AG20443 (cell line): ENCODE measurements at places on chromosomes 16 and 17.
A peak's percentile ranks its signal among the peaks of the same experiment; 100 is the strongest.

DNA sequence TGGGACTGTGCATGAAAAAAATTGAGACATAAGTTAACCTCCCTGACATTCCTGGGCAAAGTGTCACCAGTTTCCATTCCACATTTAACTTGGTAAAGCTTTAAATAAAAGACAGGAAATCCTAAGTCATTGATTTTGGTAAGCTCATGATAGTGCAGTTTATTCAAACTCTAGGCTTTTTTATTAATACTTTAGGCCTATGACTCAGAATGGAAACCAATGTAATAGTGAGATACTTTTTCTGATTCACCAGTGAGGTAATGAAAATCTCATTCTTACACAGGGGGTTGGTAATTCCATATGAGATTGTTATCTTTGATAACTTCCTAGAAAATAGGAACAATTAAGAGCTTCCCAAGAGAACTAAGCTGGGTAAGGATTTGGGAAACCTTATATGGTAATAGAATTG is 91.1 kb downstream of the NLK start:
- DNase-seq = peak; percentile 29

DNA sequence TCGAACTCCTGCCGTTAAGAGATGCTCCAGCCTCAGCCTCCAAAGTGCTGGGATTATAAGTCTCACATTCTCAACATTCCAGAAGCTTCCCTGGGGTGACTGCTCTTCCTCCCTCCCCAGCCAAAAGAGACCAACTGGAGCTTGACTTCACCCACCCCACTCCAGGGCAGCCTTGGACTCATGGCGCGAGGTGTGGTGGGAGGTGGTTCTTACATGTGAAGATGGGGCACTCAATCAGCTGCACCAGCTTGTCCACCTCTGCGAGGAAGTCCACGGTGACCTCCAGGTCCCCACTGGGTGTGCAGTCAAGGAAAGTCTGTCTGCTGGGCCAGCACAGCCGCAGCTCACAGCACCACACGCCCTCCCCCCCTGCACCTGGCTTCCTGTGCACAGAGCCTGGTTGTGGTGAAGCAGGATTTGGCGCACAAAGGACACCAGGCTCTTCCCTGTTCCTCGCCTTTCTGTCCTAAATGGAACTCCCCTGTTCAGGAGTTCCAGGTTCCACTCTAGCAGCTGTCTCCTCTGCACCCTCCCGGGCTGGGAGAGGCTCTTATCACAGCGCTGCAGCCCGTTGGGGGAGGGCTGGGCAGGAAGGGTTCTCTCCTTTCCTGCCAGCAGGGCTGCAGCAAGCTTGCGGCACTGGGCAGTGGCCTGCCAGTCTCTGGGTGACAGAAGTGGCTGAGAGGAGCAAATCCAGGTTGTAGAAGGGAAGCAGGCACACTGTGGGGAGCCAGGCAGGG is 9.6 kb upstream of the MTSS2 start:
- DNase-seq = no peak

- peak; percentile 66 for DNase-seq
Measured at GRCh38 chr16:79599837-79600637, 500 bp downstream of the MAF start.

DNA sequence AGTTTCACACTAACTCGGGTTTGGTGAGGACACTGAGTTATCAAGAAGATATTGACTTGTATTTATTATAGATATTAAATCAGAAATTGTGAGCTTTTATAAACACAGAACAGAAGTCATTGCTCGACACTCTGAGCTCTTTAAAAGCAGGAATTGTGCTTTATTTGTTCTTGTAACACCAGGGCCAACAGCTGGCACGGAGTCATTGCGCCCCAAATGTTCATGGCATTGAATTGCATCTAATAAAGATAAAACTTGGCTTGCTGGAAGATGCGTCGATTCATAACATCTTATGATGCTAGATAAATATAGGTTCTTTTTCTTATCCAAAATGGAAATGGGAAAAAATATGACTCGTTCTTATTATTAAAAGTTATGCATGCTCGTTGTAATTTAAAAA is 11.8 kb upstream of the MLYCD start:
- peak; percentile 50 for DNase-seq

DNA sequence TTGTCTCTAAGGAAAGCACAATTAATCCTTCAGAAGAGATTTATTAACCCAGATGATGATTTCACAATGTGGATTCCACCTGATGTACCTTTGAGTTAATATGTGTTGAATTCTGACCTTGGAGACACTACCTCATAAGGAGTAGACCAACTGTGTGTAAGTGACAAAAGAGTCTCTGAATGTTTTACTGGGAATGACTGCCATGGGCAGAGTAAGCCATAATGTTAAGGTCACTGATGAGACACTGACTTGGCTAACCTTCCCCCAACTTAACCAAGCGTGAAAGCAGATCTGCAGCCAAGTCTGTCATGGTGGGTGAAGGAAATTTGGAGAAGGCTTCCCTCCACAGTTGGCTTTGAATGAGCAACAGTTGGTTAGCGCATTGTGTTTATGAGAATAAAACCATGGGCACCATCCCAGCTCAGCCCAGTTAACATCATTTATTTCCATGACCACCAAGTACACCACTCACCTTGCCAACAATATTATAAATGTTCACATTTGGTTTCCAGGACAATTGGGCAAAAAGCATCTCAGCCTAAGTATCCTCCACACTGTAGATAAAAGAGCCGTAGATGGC is 618.5 kb downstream of the KCNJ2 start:
- DNase-seq = no peak

- no peak for DNase-seq
Measured at GRCh38 chr16:65316808-65317207, 194.9 kb upstream of the CDH11 start.

- no peak for DNase-seq
Measured at GRCh38 chr17:11178581-11178980, 62.4 kb upstream of the SHISA6 start.

- DNase-seq = no peak
Measured at GRCh38 chr16:47247690-47248089, 103.9 kb upstream of the NETO2 start.

DNA sequence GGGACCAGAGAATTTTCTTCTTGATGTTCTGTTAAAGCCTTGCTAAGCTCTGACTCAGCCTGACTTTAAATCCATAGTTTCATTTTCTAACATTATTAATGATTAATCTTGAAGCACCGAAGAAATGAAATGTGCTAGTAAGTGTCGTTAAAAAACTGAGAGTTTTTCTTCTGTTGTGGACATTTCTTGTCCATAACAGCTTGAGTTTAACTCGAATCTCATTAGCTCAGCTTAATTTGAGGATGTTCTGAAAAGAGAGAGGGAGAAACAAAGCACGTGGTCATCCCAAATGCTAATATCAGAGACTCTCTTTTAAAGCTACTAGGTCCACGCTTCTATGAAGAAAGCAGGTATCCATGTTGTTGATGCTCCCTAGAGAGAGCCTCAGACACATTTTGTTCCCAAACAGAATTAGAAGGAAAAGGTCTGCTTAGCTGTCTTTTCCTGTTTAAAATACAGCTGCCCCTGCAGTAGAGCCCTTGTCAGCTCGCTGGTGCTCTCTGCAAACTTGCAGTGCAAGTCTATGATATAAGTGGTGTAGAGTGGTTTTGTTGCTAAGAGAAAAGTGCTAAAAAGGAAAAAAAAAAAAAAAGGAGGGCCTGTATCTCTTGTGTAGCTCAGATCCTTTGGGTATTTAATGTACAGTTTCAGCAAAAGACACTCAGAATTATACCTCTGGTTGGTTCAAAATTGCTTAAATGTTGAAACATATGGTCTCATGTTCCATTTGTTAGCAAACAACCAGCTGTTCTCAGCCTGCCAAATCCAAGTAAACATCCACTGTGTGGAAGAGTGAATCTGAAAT is 191.1 kb upstream of the TBX2 start:
- DNase-seq = no peak

- no peak for DNase-seq
Measured at GRCh38 chr16:30069611-30070462, 4.3 kb downstream of the ALDOA start.

DNA sequence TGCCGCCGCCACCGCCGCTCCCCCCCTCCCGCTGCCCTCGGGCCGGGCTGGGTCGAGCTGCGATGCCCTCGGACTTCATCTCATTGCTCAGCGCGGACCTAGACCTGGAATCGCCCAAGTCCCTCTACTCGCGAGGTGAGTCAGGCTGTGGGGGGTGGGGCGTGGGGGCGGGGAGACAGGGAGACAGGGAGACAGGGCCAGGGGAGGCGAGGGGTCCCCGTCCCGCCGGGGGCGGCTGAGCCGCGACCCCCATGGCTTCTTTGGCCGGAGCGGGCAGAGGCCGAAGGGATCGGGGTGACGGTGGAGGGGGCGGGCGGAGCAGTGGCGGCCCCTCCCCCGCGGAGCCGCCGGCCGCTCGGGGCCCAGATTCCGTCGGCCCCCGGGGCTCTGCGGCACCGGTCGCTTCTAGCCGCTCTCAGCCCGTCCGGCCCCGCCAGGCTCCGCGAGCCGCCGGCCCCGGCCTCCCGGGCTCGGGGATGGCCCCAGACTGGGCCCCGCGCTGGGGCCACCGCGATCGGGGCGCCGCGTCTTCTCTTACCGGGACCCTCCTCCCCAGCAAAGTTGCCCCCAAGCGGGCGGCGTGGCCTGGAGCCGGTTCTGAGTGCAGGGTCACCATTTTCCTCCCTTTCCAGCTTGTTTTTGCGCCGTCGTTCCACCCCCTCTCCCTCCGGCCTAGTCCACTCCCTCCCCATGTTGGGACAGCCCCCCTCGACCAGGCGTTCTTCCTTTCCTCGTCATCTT is 644 bp downstream of the NFAT5 start:
- DNase-seq = peak; percentile 82

DNA sequence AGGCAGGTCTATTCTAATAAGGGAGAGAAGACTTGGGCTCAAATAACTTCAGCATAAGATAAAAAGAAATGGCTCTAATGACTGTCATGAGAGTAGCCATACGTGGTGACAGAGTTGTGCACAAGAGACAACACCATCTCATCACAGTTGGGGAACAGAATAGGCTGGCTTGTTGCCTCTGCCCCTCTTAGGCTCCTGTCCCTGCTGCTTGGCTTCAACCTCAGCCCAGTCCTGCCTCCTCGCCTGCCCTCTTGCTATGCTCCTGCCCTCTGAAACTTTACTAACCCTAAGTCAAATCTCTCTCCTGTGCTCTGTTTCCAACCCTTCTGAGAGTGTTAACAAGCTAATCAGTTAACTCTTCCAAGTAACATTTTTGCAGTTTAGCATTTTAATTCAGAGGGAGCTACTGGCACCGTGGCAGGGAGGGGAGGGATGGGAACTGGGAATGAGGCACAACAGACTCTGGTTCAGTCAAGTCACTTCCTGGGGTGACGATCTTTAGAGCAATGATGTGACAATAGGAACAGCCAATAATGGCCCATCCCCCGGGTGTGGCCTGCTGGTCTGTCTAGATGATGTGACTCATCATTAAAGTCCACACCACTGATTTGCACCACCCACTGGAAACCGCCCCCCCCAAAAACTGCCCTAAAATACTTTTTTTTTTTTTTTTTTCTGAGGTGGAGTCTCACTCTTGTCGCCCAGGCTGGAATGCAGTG is 35.5 kb downstream of the DNAH17 start:
- DNase-seq = peak; percentile 82

DNA sequence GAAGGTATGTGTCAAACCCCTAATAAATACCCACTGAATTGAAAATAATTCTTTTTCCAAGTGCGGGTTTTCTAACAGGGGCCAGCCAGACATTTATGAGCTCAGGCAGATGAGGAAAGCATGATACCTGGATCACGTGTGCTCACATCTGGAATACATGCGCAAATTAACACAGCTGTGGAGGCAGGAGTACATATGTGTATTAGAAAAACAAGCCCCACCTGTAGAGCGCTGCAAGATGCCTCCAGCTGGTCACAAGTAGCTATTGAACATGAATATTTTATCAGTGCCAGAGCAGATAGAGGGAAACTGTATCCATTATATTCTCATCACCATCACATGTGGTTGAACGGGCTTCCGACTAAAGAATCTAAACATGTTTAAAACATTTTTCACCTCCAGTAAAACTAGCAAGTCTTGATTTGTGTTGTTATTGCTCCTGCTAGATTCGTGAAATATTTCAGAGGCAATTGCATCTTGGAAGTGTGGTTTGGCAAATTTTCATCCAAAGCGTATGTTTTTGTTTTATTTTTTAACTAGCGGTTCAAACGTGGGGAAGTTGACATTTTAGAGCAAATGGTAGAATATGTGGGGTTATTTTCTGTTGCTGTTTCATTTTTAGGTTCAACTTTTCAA is 482.8 kb downstream of the CDH13 start:
- peak; percentile 29 for DNase-seq

- no peak for DNase-seq
Measured at GRCh38 chr16:845351-845745, 44.8 kb upstream of the GNG13 start.

- no peak for DNase-seq
Measured at GRCh38 chr17:17824119-17824782, 12.5 kb downstream of the SREBF1 start.

GRCh38 chr16:12573300-12573699 is 230.4 kb downstream of the CPPED1 start:
- no peak for DNase-seq

- DNase-seq = no peak
Measured at GRCh38 chr17:8580952-8581658, 49.4 kb downstream of the MYH10 start.

DNA sequence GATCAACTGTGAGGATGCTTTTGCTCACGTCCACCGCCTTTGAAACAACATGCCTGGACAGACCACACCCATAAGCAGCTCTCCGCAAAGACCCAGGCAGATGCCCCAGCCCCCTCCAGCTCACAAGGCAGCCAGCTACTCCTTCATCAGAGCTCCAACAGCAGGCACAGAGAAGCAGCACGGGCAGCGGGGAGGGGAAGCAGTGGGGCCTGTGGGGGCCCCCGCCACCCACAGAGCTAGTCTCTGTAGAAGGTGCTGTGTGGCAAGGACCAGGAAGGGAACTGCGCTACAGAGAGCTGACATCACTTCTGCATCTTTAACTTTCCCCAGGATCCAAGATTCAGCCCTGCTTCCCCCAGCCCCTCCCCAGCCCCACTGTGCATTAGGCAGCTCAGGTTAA is 10.0 kb upstream of the SCNN1G start:
- no peak for DNase-seq

DNA sequence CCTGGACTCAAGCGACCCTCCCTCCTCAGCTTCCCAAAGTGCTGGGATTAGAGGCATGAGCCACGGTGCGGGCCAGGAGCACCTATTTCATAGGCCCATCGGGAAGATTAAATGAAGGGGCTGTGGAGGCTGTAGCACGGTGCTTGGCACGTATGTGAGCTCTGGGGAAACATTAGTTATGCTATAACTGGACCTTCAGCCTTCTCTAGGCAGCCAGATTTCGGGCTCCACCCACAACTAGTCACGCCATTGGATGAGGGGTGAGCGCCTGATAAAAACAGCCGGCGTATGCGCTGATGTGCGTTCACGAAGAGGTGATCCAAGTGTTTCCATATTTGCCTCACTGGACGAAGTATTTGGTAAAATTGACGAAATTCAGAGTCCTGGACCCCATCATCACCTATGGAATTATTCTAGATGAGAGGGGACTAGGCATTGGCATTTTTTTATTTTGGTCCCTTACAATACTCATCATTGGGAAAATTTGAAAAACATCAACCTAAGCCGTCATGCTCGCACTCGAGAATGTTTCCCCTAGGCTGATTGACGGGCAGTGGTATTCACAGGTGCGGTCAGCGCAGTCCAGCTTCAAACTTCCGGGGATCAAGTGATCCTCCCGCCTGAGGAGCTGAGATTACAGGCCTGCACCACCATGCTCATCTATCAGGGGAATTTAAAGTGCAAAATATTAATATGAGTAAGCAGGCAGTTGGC is 1.8 kb upstream of the ANKRD11 start:
- DNase-seq = no peak

GRCh38 chr17:83091257-83092141 is 12.1 kb downstream of the METRNL start:
- no peak for DNase-seq

- no peak for DNase-seq
Measured at GRCh38 chr17:82789051-82789592, 37.3 kb downstream of the TBCD start.
